ENCODE measurements at places on chromosomes 5 and 9.

- no peak for DNase-seq
Measured at GRCh38 chr5:74145951-74146350, 494.6 kb downstream of the ENC1 start.

- no peak for DNase-seq
Measured at GRCh38 chr9:135515083-135515951, 5.9 kb upstream of the LCN1 start.

DNA sequence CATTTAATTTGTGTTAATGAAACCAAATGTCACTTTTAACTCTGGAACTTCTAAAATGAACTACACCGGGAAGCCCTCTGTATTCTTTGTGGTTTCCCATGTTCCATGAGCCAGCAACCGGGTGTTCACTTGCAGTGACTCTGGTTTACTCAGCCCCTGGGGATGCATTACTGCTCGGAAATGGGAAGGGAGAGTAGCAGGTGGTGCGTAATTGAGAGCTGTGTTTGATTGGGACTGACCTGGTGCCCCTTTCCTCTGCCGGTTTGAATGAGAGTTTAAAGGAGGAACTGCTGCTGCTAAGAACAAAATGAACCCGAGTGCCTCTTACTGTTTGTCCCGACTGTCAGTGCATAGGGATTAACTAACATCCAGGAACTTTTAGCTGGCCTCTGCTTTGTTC is 100.1 kb upstream of the DHFR start:
- DNase-seq, result peak; percentile 55

DNA sequence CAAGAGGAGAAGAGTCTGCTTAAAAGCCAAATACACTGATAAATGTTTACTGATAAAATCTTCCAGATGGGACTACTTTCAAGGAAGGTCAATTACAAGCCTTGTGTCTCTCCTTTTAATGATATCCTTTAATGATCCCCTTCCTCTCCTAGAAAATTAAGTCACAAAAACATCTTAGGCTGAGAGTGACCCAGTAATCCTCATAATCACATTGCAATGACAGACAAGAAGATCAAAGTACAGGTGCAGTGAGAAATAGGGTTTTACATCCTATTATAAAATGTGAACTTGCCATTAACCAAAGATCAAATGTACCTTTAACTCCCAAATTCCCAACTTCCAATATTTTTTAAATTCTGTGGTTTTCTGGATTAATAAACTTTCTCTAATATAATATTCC is 514.8 kb downstream of the RAB3C start:
- DNase-seq, result no peak

All from choroid plexus epithelial cell (primary cell).